ENCODE measurements at places on chromosomes 7 and 10.

DNA sequence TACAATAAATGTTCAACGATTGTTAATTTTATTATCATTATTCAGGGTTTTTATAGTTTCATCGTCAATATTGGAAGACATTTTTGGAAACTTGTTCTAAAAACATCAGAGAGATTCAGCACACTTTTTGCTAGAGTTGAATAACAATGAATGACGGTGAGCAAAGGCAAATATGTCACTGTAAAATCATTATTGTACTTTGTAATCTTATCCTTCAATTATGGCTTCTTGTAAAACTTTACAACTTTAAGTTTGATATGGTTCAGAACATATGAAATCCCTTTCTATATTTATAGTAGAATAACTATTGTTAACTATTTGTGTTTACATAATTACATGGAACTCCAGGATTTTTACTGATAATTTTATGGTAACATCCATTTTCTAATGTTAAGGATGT, 167.8 kb upstream of the SEMA3A start:
- DNase-seq, result no peak

DNA sequence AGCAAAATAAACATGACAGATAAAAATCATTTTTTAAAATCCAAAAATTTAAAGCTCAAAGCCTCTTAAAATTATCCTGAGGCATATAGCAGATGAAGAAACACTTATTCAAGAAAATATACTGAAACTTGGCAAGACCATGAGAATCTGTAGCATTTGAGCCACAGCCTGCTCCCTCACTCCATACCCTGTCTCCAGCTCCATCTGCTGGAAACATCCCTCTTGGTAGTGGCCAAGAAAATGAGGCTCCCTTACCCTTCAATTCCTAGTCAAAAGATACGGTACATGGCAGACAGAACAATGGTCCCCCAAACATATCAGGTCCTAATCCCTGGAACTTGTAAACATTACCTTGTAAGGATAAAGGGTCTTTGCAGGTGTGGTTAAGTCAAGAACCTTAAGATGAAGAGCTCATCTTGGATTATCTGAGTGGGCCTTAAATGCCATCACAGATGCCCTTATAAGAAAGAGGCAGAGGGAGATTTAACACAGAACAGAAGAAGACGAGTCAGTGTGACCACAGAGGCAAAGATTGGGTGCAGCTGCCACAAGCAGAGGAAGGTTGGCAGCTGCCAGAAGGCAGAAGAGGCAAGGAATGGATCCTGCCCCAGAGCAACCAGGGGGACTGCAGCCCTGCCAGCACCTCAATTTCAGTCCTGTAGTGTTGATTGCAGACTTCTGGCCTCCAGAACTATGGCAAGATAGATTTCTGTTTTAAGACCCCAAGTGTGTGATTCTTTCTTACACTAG, 149.4 kb downstream of the ZNF248 start:
- DNase-seq, result no peak

DNA sequence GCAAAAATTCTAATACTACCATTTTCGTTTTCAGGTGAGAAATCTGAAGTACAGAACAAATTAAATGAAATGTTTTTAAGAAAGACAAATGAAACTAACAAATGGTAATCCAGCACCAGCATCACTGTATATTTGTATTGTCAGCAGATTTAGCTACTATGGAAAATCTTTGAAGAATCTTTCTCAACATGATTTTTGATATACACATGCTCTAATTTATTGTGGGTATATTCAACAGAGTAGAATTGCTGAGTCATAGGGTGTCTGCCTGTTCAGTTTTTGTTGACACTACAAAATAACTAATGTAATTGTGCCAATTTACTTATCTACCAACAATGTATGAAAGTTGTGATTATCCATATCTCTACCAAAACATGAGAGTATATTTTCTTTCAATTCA, 437.6 kb downstream of the PCDH15 start:
- DNase-seq, result no peak

- DNase-seq, result no peak
Measured at GRCh38 chr10:71312811-71313789, 6.0 kb upstream of the SLC29A3 start.
